Activated CD8-positive, alpha-beta memory T cell treated with anti-CD3 and anti-CD28 coated beads for 1 hour (primary cell): ENCODE measurements at places on chromosomes 3 and 15.

GRCh38 chr3:39378088-39378487, 5.1 kb upstream of the SLC25A38 start:
- DNase-seq: no peak

GRCh38 chr3:52479877-52480575, 15.1 kb upstream of the STAB1 start:
- DNase-seq: no peak

DNA sequence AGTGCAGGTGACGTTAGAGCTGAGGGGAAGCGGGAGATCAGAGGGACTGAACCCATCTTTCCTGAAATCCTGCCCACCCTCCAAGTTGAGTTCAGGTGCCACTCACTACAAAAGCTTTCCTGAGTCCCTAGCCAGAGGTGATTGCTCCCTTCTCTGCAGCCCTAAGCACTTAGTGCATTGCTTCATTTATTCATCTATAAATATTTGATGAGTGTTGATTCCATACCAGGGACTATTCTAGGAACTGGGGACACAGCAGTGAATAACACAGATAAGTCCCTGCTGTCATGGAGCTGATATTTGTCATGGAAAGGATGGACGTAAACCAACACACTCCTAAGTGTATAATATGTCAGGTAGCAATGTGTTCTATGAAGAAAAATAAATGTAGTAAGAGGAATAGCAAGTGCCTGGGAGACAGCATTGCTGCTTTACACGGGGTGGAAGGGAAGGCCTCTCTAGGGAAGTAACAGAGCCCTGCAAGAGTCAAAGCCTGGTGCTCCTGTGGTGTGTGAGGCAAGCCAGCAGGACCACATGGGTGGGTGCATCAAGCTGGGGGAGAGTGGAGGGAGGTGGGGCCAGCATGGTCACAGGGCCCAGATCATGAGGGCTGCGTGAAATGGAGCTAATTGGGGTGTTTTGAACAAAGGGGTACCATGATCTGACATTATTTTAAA, 18.6 kb downstream of the ALPK3 start:
- no peak for DNase-seq

DNA sequence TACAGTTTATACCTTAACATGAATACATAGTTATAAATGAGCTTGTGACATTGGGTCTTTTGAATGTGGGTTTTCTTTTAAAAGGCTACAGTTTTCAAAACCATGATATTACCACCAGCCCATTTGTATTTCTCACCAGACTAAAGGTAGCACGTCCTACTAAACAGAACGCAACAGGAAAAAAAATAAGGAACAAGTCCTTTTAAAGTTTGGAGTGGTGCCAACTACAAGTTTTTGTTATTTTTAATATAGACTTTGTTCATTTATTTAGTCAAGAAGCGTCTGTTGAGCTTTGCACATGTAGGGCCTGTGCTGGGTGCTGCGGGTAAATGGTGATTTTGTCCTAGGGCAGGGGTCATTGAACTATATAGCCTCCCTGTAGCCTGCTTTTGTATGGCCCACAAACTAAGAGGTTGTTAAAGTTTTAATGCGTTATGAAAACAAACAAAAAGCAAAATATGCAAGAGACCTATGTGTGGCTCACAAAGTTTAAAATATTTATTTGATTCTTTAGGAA, 164.4 kb downstream of the GHSR start:
- DNase-seq: no peak

DNA sequence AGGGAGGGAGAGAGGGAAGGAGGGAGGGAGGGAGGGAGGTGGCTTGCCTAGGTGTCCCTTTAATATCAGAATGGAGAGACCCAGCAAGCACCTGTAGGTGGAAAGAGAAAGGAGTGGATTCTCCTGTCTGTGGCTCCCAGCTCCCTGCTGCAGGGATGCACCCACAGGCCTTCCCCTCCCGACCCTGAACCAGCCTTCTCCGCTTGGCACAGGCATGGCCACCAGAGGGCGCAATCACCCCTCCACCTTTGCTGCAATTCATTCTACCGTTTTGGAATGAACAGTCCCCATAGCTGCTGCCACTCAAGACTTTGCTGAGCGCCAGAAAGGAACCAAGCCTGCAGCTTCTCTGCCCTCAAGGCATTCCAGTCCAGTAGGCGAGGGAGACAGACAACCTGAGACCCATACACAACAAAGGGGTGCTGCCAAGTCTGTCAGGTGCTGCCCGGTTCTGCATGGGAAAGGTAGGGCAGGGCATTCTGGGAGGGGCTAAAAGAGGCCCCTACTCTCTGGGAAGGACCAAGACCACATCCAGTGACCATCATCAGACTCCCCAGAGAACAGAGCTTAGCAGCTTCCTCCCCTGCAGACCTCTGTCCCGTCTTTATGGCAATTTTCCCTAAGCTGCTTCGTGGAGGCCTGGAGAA, 4.9 kb downstream of the TLR9 start:
- DNase-seq: peak; percentile 82

DNA sequence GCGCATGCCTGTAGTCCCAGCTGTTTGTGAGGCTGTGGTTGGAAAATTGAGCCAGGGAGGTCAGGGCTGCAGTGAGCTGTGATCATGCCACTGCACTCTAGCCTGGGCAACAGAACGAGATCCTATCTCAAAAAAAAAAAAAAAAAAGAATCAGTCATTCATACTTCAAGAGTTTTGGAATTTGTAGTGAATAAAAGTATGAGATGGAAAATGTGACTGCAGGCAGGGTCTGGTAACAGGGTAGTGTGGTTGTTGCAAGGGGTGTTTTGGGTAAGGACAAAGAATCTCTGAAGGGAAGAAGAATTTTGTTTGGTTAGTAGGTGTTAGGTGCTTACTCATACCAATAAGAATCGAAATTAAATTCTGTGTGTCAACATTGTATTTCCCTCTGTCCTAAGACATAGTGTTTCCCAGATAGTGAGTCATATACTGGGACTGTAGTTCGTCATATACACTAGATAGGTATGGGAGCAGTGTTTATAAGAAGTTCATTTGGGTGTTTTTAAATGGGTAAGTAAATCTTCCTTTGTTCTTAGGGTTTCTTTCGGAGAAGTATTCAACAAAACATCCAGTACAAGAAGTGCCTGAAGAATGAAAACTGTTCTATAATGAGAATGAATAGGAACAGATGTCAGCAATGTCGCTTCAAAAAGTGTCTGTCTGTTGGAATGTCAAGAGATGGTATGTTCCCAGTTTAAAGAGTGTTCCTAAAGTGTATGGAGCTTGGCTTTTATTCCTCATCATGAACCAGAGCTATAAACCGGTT, 14.2 kb downstream of the NR1D2 start:
- no peak for DNase-seq

GRCh38 chr3:43405888-43406642, 119.7 kb downstream of the SNRK start:
- no peak for DNase-seq

DNA sequence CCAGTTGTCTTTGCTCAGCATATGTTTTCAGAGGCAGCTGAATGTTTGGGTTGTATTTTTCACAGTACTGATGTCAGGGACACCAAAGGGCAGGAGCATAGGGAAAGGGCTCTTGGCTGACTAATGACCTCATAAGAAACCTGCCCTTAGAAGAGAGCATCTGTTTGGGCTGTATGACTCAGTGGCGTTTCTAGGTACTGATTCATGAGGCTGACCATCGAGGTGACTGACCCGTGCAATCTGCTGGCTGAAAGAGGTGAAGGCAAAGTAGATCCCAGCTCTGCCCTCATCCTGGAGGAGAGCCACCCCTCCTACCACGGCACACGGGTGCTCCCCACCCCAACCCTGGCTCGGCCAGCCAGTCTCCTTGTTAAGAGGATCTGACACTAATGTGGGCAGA, 8.3 kb downstream of the LMCD1 start:
- no peak for DNase-seq

DNA sequence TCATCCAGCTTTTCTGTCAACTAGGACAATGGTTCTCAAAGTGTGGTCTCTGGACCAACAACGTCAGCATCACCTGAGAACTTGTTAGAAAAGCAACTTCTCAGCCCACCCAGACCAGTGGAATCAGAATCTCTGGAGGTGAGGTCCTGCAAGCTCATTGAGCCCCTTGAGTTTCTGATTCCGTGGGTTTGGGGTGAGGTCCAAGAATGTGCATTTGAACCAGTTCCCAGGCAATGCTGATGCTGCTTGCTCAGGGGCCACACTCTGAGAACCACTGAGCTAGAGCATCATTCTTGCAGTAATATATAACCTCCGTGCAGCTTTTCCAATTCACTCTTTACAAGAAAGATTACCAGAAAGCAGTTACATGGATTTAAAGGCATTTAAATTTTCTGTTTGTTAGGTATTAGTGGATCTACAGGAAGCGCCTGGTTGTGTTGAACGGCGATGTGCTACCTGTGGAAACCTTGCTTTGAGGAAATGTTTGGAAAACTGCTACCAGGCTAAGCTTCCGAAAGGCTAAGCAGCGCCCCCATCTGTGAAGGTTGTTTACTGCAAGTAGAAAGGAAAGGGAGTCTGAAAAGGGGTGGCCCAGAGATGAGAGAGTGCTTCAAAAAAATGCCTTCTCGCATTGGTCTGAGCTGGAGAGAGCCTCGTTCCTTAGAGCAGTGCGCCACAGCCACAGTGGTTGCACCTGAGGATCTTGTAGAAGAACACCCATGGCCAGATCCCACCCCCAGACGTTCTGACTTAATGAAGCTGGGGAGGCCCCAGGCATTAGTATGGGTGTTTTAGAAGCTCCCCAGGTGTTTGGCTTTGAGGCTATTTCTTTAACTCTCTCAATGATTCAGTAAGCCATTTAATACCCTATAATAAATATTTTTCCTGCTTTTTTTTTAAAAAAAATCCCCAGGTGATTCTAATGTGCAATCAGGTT, 50.0 kb downstream of the RLBP1 start:
- DNase-seq: no peak

- DNase-seq: no peak
Observed at GRCh38 chr3:146577662-146578061, 27.5 kb downstream of the PLSCR5 start.

GRCh38 chr15:80547264-80547663, 143.1 kb downstream of the ARNT2 start:
- no peak for DNase-seq

- DNase-seq: no peak
Observed at GRCh38 chr3:67192466-67192865, 194.4 kb downstream of the KBTBD8 start.

DNA sequence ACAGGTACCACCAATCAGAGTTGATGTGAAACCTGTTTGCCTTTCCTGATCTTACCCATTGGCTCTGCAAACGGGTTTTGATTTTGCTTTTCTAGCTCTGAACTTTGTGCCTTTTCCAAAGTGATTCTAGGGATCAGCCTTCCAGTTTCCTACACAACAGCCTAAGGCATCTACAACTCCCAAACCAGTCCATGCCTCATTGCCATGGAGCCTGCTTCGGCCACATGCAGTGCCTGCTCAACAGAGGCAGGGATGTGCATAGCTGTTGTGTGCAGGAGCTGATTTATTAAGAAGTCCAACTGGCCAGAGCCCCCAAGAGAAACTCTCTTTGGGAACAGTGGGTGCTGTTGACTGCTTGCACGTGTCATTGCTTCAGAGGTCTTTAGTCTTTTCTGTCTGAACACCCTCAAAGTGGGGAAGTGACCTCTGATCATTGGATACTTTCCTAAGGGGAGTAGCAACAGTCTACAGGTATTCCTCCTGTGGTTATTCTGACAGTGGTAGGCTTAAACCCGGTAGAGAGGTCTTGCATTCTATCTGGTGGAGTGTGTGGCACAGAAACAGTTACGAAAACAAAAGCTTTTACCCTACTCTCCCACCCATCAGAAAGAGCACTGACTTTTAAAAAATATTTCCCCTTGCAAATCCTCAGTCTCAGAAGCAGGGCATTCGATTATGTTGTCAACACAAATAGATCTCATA, 36.6 kb upstream of the THSD4 start:
- no peak for DNase-seq

DNA sequence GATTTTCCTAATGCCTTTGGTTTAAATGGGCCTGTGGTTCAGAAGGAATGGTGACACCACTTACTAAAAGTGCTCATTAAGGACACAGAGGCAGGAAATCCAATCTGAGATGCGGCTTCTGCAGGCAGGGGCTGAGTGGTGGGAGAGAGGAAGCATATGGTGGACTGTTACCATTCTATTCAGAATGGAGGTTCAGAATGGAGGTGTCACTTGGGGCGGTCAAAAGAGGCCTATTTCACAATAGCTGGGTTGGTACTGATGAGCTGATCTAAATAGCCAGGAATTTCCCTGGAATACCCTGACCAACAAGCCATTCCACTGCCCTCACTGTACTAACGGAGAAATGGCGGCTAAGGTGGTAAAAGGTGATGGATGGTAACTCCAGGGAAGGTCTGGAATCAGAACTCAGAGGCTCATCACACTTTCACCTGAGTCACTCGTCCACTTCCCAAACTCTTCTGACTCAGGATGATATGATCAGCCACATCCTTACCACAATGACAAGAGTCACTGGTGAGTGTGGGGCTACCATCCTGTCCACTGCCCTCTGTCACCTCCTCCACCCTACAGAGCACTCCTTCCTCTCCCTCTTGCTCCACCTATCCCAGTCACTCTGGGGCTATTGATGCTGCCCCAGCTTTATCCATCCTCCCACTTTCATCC, 15.7 kb downstream of the RFT1 start:
- no peak for DNase-seq

DNA sequence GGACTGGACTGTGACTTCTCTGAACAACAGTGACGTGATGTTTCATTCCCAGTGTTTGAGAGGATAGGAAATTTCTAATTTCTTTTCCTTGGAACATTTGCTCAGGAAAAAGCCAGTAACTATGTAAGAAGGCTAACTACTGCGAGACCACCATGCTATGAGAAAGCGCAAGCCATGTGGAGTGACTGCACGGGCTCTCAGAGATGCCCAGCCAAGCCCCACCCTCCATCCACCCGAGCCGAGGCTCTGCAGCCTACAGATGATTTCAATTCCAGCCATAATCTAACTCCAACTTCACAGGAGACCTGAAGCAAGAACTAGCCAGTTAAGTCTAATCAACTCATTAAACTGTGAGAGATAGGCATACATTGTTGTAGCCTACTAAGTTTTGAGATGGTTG, 124.3 kb downstream of the GREM1 start:
- DNase-seq: no peak

GRCh38 chr3:24773798-24774197, 279.1 kb upstream of the THRB start:
- DNase-seq: no peak

GRCh38 chr3:86046436-86047136, 944.4 kb downstream of the VGLL3 start:
- no peak for DNase-seq

GRCh38 chr15:66905954-66906353, 159.4 kb upstream of the SMAD3 start:
- DNase-seq: no peak

- DNase-seq: no peak
Observed at GRCh38 chr3:71653414-71653807, 69.9 kb upstream of the FOXP1 start.

DNA sequence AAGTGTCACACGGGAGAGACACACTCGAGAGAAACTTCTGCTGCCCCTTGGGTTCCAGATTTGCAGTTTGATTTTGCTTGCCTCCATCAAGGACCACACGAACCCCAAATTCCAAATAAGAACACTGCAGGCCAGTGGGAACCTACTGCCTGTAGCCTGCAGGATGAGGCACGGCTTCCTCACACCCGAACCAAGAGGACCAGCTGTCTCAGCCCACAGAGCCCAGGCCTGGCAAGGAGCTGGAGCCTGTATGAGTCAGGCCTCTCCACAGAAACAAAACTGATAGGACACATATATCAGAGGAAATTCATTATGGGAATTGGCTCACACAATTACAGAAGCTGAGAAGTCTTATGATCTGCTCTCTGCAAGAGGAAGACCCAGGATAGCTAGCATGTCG, 188.1 kb upstream of the NSMCE3 start:
- no peak for DNase-seq

GRCh38 chr3:40124918-40125317, 184.6 kb upstream of the EIF1B start:
- DNase-seq: no peak
